NCI-H510A treated with DMSO at 0.1 percent for 48 hours (cell line): ENCODE measurements at places on chromosomes 16 and 17.

GRCh38 chr16:3774156-3774767 is 56.9 kb upstream of the TRAP1 start:
- DNase-seq = no peak

DNA sequence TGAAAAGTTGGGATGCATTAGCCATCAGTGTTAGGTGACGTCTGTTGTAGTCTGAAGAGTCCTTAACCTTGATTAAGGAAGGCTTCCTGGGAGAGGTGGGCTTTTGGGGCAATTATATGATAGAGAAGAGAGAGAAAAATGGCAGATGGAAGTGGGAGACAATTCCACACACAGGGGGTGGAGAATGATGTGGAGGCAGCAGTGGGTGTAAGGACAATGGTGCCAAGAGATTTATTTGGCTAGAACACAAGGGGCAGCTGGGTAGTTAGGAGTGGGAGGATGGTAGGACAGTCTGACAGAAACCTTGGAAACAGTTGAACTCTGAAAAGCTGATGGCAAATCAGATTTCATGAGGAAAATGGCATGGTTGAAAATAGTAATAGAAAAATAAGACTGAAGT is 10.7 kb upstream of the DUSP14 start:
- DNase-seq = no peak

DNA sequence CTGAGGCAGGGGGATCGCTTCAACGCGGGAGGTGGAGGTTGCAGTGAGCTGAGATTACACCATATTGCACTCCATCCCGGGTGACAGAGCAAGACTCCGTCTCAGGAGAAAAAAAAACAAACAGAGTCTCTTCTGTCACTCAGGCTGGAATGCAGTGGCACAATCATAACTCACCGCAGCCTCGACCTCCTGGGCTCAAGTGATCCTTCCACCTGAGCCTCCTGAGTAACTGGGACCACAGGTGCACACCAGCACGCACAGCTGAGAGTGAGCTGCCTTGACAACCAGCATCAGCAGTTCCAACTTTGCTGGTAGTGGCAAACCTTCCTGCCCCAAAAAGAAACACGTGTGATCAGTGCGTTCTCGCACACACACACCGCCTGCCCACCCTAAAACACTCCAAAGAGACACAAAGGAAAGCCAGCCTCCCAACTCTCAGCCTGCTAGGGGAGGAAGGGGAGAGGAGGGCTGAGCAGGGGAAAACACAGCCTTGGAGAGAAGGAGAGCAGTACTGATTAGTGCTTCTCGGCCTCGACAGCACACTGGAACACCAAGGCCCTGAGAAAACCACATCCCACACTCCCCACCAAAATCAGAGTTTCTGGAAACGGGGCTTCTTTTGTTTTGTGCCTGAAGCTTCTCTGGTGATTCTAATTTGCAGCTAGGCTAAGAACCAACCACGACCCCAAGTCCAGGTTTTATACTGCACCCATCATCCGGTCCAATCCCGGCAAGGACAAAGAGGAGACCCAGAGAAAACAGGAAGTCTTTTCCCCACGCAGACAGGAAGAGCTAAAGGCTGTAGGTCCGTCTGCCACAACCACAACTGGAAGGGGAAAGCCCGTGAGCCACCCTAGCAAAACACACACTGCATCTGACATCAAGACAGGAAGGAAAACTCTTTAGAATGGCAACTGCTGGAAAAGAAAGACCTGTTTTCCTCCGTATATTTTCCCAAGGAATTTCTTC is 28.8 kb downstream of the ZCCHC14 start:
- no peak for DNase-seq

GRCh38 chr16:80804056-80804525 is 307 bp downstream of the CDYL2 start:
- no peak for DNase-seq

DNA sequence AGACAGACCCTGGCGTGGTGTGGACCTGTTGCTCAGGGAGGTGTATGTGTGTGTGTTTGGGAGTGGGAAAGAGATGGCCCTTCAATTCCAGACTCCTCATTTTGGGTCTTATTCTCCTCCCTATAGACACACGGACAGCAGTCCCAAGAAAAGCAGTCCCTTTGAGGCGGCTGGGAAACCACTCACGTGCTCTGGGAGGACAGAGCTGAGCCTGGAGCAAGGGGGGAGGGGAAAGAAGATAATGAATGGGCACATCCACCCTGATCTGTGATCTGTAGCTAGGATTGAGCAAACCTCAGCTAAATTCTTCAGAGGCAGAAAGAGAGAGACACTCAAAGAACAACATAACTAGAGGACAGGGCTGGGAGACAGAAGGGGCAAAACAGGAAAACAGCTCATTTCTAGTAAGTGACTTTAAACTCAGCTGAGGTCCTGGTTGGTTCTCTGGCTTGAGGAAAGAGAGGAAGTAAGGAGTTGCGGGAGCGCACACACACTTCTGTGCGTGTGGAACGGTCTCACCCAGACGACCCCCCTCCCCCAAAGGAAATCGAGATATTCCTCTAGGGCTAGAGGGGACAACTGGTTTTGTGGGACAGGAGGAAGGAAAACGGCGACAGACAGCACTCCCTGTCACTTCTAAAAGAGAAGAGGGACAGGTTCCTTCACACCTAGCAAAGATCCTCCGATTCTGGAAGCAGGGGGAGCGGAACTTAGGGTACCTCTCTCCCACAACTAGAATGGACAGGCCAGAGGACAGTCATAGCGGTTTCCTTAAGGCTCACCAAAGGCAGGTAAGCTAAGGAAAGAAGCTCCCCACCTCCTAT is 658 bp downstream of the RAB5C start:
- no peak for DNase-seq

DNA sequence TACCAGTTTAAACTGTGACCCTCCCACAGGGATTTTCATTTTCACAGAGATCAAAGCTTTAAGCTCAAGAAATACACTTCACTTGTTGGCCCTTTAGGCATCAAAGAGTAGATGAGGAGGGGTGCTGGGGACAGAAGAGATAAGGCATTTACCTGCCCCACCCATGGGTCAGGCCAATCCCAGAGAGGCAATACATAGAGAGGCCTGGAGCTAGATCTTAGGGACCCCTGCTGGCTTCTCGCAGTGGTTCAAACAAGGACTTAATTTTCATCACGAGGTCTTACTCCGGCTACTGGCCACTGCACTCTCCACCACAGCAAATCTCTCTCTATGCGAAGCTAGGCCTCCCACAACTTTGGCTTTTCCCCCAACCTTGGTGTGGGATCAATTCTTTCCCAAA is 46.6 kb downstream of the NOG start:
- no peak for DNase-seq

DNA sequence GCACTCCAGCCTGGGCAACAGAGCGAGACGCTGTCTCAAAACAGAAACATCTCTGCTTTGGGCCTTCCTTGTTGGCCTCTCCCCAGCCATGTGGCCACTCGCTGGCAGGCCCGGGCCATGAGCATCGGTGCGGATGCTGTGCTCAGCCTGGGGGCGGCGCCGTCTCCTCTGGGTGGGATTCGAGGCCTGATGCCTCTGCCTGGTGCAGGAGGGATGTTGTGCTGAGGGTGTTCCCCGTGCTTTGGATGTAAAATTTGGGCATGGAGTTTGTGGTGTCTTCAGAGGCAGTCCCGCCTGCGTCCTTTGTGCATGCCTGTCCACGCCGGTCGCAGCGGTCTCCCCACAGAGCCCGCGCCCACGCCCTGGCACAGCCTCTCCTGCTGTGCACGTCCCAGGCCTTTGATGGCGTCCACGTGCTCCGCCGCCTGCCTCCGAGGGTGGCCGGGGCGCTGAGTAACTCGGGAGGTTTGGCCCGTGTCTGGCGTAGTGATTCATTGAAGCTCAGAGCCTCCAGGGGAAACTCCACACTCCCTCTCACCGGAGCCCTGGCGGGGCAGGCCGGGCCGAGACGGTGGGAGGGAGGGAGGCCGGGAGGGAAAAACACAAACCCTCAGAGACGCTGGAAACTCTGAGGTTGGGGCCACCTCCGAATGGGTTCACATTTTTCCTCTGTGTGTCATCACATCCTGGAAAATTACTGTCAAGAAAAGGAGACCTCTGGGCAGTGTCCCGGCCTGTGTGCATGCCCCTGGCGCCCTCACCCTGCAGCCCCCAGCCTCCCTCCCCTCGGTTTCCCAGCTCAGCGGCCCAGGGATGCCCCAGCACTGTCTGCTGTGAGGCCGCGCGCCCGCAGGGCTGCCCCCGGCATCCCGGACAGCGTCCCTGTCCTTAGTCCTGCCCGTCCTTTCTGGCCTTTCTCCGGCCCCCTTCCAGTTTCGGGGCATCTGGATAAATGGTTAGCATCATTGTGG is 19.0 kb downstream of the CENPX start:
- DNase-seq = no peak

DNA sequence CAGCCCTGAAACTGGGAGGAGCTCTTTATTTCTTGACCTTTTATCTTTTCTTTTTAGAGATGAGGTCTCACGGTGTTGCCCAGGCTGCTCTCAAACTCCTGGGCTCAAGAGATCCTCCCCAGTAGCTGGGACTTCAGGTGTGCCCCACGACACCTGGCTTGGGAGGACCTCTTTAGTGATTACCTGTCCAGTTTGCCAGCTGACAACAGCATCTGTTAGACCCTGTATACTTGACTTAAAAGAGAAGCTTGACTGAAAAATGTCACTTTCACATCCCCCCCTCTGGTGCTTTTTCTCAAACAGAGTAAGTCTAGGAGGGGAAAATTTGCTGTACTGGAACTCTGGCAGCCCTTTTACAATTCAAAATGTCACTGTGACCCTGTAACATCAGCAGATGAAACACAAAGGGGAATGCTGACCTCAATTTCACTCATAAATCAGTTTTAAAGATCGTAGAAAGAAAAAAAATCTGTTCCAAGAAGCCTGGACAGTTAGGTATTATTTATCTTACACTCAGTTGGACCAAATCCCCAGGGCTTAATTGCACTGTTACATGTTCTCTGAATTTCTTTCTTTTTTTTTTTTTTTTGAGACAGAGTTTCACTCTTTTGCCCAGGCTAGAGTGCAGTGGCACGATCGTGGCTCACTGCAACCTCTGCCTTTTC is 1.8 kb upstream of the ERN1 start:
- DNase-seq = no peak

GRCh38 chr17:75472119-75472518 is 15.7 kb downstream of the TMEM94 start:
- DNase-seq = peak; percentile 74

DNA sequence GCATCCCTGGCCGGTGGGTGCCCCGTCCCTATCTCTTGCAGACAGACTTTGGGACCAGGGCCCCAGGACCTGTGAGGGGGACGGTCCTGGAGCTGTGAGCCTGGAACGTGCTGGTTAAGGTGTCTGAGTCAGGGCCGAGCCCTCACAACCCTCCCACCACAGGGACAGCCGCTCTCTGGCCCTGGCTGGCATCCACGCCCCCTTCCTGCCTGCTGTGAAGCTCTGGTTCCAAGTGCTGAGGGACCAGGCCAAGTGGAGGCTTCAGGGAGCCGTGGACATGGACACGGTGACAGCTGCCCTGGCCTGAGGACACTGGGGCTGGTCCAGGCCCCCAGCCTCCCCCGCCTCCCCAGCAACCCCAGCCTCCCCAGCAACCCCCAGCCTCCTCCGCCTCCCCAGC is 6.6 kb downstream of the TSR3 start:
- DNase-seq = no peak

- DNase-seq = peak; percentile 24
Observed at GRCh38 chr17:1956134-1956533, 69.0 kb downstream of the RTN4RL1 start.

DNA sequence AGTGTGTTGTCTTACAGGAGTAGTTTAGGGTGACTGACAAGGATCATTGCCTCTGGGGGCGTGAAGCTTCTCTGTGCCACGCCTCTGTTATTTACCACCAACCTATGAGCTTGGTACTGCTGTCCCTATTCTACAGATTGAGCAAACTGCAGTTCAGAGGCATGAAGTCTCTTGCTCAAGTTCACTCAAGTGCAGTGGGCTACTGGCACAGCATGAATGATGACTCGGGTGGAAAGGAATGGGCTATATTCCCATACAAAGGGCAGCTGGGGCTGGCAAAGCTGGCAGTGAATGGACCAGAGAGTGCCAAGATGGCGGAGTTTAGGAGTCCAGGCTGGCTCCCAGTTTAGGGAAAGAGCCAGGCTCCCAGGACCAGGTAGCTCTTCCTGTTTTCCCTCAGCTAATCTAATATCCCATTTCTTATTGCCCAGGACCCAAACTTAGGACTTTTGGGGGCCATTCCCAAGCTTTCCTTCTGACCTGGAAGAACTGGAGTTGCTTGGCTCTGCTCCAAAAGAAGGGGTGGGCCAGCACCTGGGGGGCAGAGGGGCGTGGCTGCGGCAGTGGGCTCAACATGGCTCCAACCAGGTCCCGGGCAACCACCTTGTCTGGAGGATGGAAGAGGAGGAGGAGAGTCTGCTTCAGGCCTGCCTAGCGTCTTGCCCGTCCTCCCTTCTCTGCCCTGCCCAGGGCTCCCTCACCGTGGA is 12.9 kb downstream of the PLK1 start:
- DNase-seq = no peak

DNA sequence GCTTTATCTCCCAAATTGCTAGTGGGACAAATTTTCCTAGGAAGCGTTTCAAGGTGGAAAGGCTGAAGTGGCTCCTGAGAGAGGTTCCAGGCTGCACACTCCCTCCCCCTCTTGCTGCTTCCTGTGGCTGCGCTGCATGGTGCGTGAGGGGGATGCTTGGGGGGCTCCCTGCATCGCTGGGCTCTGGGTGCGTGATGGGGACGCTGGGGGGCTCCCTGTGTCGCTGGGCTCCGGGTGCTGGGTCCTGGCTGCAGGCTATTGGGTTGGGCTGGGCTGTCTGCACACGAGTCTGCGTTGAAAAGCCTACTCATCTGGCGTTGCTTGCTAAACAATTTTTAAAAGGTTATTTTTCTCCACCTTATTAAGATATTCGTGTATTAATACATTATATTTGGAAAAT is 30.1 kb downstream of the NDEL1 start:
- DNase-seq = no peak

DNA sequence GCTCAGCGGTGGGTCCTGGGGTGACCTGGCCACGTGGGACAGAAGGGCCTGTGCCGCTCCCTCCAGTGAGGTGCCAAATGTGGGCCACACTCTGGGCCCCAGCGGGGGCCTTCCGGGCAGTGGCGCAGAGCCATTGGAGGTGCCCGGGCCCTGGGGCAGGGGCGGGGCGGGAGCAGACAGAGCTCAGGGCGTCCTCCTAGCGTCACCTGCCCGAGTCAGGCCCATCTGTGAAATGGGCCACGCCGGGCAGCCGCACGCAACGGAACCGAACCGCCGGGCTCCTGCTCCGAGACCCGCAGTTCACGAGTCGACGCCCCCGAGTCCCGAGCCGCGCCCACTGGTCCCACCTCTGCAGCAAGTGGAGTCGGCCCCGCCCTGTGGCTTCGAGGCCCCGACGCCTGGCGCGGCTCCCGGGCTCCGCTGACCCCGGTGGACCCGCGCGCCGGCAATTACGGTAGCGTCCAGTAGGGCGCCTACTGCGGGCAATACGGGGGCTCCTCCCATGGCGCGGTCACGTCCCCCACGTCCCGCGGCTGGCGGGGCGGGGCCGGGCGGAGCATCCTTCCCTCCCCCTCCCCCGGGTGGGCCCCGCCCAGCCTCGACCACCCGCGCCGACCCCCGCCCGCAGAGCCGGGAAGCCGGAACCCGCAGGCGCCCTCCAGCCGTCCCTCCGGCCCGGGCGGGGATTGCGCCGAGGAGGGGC is 1.9 kb downstream of the SLC16A3 start:
- no peak for DNase-seq
